ENCODE measurements at places on chromosomes 13 and 19. TPM values are rescaled to one million over a fixed set of nuclear protein-coding genes. Genes with fewer than 3 reads are reported as not detected.

GRCh38 chr19:42487032-42487797, 41.1 kb downstream of the CEACAM1 start:
- DNase-seq: peak; percentile 37

- DNase-seq: no peak
These were observed 575.8 kb upstream of the KLF12 start for GRCh38 chr13:74710006-74710405.

GRCh38 chr13:112603641-112604225, 15.8 kb upstream of the TUBGCP3 start:
- DNase-seq: no peak

- DNase-seq: peak; percentile 44
These were observed 600 bp downstream of the UBE2S start for GRCh38 chr19:55406826-55407549.

GRCh38 chr19:29590278-29590677, 15.8 kb upstream of the POP4 start:
- no peak for DNase-seq

Gene CLEC17A
- total RNA-seq: not detected

Gene LHFPL6
- 0.25 TPM for total RNA-seq

Gene ZSCAN22
- total RNA-seq: 4.3 TPM

Gene CPAMD8
- total RNA-seq: 0.60 TPM

Measured in activated CD4-positive, alpha-beta T cell treated with anti-CD3 and anti-CD28 coated beads, Interleukin-2, amount 10 ng/mL, durations not matched to agents 7 days and 5 days (primary cell).